ENCODE measurements at places on chromosomes 16 and 17.

- no peak for DNase-seq
Measured at GRCh38 chr16:15490123-15490711, 55.8 kb downstream of the BMERB1 start.

DNA sequence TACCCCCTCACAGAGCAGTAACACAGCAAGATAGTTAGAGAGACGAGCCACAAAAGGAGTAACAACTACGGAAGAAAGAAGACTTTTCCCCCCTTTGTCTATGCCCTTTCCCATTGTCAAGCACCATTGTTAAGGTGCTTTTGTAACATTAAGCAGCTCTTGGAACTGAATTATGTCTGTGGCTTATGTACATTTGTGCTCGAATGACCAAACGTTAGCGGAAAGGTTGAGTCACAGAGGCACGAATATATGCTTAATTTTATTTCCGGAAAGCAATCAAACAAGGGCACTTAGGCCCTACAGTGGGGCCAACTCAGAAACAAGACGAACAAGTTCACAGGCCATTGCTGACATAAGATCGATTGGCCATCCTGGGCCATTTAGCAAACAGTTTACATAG is 109.5 kb downstream of the ANKFN1 start:
- no peak for DNase-seq

- no peak for DNase-seq
Measured at GRCh38 chr17:63314761-63315160, 131.3 kb downstream of the CYB561 start.

DNA sequence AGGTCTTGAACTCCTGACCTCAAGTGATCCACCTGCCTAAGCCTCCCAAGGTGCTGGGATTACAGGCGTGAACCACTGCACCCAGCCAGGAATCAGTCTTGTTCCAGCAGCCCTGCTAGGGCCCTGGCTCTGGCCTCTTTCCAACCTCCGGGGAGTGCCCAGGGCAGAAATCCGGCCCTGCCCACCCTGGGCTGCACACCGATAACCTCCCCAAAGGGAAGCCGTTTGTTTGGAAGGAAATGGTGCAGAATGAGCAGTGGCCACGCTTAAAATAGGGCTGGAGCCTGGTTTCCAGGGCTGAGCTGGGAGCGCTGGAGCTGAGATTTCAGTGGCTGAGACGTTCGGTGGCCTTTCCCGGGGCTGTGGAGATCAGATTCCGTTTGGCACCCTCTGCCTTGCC is 17.8 kb upstream of the EMP2 start:
- DNase-seq: no peak

GRCh38 chr16:66653581-66654350 is 42.8 kb downstream of the CMTM4 start:
- DNase-seq: no peak
